ENCODE measurements at places on chromosomes 11 and 22.

GRCh38 chr11:45773786-45774655, 30.9 kb upstream of the SLC35C1 start:
- H3K4me3 ChIP-seq: no peak overlapping the region
- H3K27ac ChIP-seq: no peak overlapping the region
- H3K4me1 ChIP-seq: no peaks in the 10 kb centered on the region
- no peaks in the 10 kb centered on the region for H3K27me3 ChIP-seq

DNA sequence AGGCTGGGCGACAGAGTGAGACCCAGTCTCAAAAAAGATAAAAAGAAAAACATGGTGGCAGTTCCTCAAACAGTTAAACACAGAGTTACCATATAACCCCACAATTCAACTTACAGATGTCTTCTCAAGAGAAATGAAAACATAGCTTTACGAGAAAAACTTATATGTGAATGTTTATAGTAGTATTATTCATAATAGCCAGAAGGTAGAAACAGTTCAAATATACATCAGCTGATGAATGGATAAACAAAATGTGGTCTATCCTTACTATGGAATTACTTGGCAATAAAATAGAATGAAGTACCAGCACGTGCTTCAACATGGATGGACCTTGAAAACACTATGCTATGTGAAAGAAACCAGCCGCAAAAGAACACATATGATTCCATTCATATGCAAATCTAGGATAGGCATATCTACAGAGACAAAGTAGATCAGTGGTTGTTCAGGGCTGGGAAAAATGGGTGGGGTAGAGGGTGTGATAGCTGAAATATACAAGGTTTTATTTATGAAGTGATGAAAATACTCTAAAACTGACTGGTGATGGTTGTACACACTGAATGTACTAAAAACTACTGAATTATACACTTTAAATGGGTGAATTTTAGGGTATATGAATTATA, 12.4 kb downstream of the NF2 start:
- no peak overlapping the region for H3K27ac ChIP-seq
- no peaks in the 10 kb centered on the region for H3K36me3 ChIP-seq
- no peaks in the 10 kb centered on the region for H3K27me3 ChIP-seq
- H3K4me3 ChIP-seq: no peak overlapping the region
- no peaks in the 10 kb centered on the region for H3K4me1 ChIP-seq

DNA sequence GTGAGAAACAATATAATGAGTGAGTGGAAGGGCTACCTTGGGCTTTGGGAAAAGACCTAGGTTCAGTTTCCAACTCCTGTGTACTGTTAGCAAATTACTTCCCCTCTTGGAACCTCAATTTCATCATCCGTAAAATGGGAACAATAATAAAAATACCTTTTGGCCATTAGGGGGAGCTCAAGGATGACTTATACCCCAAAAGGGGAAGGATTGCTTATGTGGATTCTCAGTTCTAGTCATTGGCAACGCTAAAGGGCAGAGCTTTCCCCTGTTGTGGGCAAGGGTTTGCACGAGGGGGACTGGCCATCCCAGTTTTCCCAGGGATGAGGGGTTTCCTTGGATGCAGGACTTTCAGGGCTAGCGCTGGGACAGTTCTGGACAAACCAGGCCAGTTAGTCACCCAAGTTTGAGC, 3.1 kb upstream of the COMMD9 start:
- no peaks in the 10 kb centered on the region for H3K27me3 ChIP-seq
- H3K4me3 ChIP-seq: no peak overlapping the region
- no peaks in the 10 kb centered on the region for H3K4me1 ChIP-seq
- DNase-seq: peak; percentile 62

- H3K4me3 ChIP-seq: no peak overlapping the region
- H3K4me1 ChIP-seq: no peaks in the 10 kb centered on the region
- DNase-seq: no peak
- no peaks in the 10 kb centered on the region for H3K36me3 ChIP-seq
- H3K27me3 ChIP-seq: no peaks in the 10 kb centered on the region
- H3K27ac ChIP-seq: no peak overlapping the region
Observed at GRCh38 chr11:107102692-107103477, 84.6 kb upstream of the GUCY1A2 start.

- H3K27ac ChIP-seq: no peak overlapping the region
- H3K27me3 ChIP-seq: no peaks in the 10 kb centered on the region
- DNase-seq: no peak
- no peaks in the 10 kb centered on the region for H3K36me3 ChIP-seq
Observed at GRCh38 chr11:126548581-126549550, 193.4 kb downstream of the ST3GAL4 start.

DNA sequence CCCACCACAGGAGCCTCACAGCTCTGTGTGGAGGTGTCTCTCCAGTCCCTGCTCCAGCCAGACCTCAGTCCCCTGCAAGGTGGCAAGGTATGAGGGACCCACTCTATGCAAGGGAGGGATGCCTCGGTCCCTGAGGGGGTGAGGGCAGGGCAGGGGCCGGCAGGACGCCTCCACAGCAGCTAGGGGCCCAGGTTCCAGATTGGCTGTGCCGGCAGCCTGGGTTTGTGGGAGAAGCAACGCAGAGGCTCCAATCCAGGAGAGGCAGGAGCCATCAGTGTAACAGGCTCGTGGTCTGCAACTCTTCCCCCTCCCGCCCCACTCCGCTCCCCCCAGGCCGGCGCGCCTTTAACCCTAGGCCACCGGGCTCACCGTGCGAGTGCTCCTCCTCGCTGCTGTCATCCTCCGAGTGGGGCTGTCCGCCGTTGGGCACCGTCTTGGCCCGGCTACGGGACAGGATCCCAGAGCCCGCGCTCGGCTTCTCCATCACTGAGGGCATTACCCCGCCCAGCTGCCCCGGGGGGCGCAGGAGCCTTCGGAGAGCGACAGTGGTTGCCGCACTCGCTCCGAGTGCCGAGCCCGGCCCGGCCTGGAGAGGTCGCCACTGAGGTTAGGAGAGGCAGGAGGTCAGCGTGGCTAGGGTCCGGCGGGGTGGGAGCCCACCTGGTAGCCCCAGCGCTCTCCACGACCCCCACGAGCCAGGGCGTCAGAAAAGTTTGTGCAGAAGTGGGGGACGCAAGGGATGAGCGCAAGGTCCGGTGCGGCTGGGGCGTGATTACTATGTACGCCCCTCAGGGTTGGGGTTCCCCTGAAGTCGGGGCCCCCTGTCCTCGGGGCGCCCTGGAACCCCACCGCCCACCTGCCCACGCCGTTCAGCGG, 765 bp downstream of the RCOR2 start:
- H3K27me3 ChIP-seq: no peaks in the 10 kb centered on the region
- peaks cover 30% of the 10 kb centered on the region for H3K36me3 ChIP-seq

DNA sequence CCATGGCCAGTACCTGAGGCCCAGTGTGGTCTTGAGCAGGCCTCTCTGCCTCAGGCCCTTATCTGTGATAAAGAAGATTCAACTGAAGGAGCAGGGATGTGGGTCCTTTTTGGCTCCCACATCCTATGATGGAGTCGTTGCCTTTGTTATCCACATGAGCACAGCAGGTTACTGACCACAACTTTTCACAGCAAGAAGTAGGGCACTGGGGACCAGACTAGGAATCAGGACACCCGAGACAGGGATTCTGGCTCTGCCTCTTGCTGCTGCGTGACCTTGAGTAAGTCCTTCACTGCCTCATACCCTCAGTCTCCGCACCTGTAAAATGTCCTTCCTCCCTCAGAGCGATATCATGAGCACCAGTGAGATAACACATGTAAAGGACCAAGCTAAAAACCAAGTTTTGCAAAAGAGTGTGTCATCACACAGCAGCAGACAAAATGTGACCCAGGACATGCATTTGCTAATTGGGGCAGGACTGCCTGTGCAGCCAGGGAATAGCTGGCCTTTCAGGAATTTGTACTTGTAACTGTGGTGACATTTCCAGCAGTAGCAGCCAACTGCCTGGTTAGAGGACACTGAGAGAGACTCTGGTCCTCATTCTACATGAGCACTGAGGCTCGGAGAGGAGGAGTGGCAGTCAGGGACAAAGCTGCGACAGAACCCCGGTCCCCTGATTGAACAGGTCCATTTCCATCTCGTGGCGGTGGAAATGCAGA, 13.2 kb upstream of the SMIM35 start:
- H3K27ac ChIP-seq: no peak overlapping the region
- no peak overlapping the region for H3K4me3 ChIP-seq
- H3K36me3 ChIP-seq: peaks cover 2% of the 10 kb centered on the region
- no peaks in the 10 kb centered on the region for H3K4me1 ChIP-seq
- H3K27me3 ChIP-seq: no peaks in the 10 kb centered on the region
